ENCODE measurements at places on chromosomes 11 and 22.

- DNase-seq, result peak; percentile 34
Observed at GRCh38 chr11:126989942-126990715, 10.4 kb downstream of the KIRREL3 start.

GRCh38 chr11:469684-470560, 19.8 kb downstream of the PTDSS2 start:
- no peak for DNase-seq

DNA sequence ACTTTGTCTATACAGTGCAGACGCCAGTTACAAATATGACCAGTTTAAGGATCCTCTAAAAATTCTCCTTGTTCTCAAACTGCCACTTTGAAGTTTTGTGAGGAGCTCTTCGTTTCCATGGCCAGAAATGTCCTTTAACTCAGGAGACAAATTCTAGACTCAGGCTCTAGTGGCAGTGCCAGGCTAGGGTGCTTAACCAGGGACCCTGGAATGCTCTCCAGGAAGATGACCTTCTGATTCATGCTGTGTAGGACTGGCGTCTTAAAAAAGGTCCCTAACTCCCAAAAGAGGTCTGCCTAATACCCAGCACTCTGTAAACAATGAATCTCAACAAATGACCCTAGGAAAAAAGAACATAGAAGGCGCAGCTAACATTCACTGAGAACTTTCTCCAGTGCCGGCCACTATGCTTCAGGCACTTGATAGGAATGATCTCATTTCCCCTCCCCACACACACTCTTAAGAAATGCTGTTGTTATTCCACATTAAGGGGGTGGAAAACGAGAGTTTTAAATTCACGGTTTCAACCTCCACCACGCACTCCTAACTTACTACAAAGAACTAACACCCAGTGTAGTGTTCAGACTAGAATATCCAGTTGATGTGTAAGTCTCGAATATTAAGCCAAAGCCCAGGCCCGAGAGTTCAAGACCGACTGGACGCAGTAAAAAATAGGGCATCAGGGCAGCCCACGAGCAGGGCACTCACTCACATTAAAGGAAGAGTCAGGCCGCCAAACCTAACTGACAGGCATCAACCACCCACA, 747 bp downstream of the NXF1 start:
- DNase-seq, result no peak

GRCh38 chr22:20853236-20853660, 5.4 kb downstream of the PI4KA start:
- DNase-seq, result no peak

DNA sequence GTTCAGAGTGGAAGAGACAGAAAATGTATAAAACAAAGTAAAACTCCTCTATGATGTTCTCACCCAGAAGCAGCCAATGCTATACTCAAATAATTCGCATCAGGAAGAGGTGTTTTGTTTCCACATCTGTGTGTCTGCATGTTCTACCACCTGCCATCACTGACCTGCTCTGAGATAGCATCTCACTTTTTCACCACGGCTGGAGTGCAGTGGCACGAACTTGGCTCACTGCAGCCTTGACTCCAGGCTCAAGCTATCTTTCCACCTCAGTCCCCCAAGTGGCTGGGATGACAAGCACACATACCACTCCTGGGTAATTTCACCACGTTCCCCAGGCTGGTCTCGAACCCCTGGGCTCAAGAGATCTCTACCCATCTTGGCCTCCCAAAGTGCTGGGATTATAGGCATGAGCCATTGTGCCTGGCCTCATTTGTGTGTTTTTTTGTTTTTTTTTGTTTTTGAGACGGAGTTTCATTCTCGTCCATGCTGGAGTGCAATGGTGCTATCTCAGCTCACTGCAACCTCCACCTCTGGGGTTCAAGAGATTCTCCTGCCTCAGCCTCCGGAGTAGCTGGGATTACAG, 14.4 kb downstream of the TALDO1 start:
- no peak for DNase-seq

DNA sequence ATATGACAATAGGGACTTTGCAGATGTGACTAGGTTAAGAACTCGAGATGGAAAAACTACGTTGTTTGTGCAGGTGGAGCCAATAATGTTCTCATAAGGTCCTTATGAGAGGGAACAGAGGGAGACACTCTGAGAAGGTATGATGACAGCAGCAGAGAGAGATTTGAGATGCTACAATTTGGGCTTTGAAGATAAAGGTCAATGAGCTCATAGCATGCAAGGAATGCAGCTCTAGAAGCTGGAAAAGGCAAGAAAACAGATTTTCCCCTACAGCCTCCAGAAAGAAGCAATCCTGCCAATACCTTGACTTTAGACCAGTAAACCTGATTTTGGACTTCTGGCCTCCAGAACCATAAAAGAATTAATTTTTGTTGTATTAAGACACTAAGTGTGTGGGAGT, 21.1 kb downstream of the FAM76B start:
- no peak for DNase-seq

DNA sequence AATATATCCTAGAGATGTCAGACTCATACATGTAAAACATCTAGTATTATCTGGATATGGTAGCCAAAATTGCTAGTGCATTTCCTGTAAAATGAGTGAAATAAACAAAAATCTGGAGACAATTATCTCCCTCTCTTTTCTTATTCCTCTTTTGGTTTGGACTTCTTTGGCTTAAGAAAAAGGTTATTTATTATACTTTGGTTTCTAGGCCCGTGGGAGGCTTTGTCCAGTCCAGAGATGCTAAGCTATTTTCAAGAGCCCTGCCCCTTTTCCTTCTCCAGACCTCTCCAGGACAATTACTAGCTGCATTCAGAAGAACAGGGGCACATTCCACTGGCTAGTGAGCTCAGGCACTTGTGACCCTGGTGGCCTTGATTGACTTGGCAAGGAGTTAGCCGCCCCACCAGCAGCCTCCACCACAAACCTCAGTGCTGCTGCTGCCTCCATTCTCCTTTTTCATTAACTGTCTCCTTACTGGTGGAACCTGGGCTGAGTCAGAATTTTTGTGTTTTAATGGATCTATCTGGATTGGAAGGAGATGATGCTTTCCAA, 747.3 kb upstream of the TENM4 start:
- no peak for DNase-seq

DNA sequence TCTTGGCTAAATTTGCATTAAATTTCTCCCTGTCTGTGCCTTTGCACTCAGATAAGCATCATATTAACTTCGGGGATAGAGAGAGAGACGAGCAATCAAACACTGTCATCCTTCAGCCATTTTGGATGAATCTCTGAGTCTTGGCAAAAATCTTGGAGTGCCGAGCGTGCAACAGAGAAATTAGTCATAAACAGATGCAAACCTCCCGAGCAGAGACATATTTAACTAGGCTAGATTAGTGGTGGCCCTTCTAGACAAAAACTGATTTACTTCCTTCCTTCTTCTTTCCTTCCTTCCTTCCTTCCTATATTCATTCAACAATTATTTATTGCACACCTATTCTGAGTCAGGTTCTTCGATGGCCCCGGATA, 114.4 kb upstream of the BLID start:
- no peak for DNase-seq

- DNase-seq, result no peak
Observed at GRCh38 chr11:118010738-118011461, 24.7 kb downstream of the IL10RA start.

Data from SK-N-MC (cell line).